ENCODE measurements at places on chromosomes 1 and 21.

- no peak for DNase-seq
Measured at GRCh38 chr1:64856553-64856952, 109.8 kb downstream of the JAK1 start.

GRCh38 chr1:153429266-153430165 is 13.2 kb downstream of the S100A7A start:
- no peak for DNase-seq

GRCh38 chr1:80023358-80023757 is 1016.8 kb upstream of the ADGRL4 start:
- DNase-seq, result no peak

DNA sequence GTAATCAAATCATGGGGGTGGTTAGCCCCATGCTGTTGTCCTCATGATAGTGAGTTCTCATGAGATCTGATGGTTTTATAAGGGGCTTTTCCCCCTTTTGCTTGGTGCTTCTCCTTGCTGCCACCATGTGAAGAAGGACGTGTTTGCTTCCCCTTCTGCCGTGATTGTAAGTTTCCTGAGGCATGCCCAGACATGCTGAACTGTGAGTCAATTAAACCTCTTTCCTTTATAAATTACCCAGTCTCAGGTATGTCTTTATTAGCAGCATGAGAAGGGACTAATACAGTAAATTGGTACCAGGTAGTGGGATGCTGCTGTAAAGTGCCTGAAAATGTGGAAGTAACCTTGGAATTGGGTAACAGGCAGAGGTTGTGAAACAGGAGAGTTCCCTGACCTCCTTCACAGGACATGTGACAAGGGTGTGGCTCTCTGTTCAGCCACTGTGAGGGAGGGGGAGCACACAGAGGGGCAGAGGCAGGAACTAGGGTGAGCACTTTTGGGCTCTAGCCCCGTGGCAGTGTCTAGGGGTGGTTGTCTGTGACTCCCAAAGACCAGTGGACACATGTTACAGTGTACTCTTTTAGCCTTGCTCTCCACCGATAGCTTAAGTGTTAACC is 105.3 kb downstream of the BACH1 start:
- no peak for DNase-seq

- no peak for DNase-seq
Measured at GRCh38 chr1:186228749-186229148, 146.3 kb downstream of the TPR start.

DNA sequence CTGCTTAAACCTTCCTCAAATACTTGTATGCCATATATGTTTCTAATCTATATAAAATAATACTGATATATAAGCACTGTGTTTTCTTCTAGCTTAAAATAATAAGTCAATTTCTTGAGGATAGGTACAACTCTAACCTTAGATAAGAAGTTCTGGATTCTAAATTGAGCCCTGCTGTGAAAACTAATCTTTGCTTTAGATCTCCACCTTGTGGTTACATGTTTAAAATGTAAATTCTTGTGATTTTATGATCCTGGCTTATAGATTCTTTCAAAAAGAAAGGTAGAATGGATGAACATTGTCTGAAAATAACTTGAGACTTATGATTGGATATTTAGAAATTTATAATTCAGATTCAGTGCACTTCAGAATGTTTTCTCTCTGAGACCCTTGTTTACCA is 38.9 kb upstream of the HMCN1 start:
- DNase-seq, result no peak

DNA sequence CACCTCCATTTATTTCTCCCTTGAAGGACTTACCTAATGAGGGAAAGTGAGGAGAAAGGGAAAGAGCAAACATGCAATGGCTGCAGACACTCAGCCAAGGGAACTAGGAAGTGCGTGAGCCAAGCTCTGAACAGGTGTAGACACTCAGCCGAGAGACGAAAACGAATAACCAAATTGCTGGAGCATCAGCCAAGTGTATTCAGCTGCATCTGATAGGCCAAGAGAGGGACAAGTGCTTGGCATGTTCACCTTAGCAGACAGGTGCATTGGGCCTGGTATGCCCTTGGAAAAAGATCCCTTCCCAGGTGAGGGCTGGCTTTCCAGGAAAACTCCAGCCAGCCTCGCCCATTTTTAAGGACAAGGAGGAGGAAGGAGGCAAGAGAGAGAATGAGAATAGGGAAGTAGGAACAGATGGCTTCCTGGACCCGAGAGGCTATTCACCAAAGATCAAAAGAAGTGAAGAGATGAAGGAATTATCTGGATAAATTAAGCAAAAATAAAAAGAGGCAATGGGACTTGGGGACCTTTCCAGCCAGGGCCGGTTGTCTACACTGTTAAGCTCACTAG is 184.7 kb downstream of the TOMM20 start:
- no peak for DNase-seq

DNA sequence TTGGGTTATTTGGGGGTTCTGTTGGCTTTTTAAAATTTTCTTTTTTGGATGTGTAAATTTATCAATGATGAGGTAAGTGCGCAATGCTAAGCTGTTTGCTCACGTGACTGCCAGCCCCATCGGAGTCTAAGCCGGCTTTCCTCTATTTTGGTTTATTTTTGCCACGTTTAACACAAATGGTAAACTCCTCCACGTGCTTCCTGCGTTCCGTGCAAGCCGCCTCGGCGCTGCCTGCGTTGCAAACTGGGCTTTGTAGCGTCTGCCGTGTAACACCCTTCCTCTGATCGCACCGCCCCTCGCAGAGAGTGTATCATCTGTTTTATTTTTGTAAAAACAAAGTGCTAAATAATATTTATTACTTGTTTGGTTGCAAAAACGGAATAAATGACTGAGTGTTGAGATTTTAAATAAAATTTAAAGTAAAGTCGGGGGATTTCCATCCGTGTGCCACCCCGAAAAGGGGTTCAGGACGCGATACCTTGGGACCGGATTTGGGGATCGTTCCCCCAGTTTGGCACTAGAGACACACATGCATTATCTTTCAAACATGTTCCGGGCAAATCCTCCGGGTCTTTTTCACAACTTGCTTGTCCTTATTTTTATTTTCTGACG is 3.1 kb downstream of the OLIG2 start:
- DNase-seq, result no peak

DNA sequence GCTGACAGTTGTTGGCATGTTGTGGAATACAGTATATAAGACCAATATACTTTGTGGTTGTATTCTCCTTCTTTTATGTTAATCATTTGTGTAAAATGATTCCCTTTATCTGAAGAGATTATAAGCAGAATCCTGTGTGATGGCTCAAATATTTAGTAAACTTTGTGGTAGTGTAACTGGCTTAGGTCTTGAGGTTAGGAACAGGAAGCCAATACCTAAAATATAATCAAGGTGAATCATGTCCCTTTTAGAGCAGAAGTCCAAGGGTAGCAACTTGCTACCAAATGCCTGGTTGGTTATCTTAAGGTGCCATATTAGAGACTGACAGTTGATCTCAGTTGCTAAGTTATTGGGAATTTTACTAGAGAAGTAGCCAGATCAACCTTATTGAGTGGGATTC is 398.5 kb upstream of the ADAMTS5 start:
- no peak for DNase-seq

- DNase-seq, result no peak
Measured at GRCh38 chr1:199612976-199613774, 414.3 kb upstream of the NR5A2 start.

DNA sequence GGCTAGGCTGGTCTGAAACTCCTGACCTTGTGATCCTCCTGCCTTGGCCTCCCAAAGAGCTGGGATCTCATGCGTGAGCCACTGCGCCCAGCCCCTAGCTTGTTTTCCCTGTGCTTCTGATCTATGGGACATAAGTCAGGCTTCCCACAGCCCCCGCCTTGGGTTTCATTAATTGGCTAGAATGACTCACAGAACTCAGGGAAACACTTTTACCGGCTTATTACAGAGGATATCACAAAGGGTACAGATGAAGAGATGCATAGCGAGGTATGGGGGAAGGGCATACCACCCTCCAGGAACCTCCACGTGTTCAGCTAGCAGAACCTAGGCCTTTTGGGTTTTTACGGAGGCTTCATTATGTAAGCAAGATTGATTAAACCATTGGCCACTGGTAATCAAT is 1.5 kb upstream of the MAP1LC3C start:
- DNase-seq, result no peak

GRCh38 chr1:50023292-50024159 is at the start of gene AGBL4:
Gene AGBL4 (minus strand): TSS chr1:50023954.
- no peak for DNase-seq

- DNase-seq, result no peak
Measured at GRCh38 chr1:109527098-109527811, 12.4 kb upstream of the GPR61 start.

Data from esophagus squamous epithelium (tissue), 5 donors.